ENCODE measurements at places on chromosomes 1 and 21.

- DNase-seq = no peak
Measured at GRCh38 chr1:20423169-20423795, 62.7 kb downstream of the CAMK2N1 start.

DNA sequence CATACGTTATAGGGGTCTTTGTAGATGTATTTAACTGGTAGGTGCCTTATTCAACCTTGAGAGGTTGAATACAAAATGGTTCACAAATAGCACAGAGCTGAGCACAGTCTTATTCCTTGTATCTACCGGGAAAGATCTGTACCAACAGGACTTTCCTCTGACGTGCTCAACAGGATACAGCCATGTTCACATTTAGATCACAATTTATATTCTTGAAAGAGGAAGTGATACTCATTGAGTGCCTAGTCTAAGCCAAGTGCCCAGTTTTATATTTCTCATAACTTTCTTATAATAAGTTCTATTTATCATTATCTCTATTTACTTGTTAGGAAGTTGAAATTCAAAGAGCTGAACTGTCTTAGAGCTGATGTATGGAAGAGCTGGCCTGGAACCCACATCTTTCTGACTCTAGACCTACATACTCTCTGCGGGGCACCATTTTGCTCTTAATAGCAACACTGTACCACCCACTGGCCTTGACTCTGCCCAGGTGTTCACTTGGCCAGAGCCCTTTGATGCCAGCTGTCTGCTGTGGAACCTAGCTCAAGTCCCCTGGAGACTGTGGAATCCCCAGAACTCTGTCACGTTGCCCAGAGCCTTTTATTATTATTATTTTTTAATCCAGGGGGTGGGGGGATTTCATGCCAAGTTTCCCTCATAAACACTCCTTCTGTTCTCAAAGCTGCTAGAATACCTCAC lies 156.2 kb downstream of the TPR start:
- no peak for DNase-seq

DNA sequence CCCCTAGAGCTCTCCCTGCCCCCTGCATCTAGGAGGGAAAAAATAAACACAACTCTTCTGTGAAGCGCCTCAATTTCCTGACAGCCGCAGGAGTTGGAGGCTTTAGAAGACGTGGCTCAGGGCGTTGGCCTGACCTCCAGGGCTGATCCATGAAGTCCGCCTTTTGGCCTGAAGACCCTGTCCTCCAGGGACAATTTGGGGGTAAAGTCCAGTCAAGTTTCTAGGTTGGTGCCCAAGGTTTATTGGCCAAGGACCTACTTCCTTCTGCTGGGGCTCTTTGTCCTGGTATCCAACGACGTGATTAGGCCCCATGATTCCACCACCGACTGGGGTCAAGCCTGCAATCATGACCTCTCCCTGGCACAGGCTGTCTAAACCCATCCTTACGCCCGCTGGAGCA lies 54.9 kb downstream of the PTPRF start:
- no peak for DNase-seq

- DNase-seq = no peak
Measured at GRCh38 chr21:40255518-40256444, 388.5 kb downstream of the PCP4 start.

DNA sequence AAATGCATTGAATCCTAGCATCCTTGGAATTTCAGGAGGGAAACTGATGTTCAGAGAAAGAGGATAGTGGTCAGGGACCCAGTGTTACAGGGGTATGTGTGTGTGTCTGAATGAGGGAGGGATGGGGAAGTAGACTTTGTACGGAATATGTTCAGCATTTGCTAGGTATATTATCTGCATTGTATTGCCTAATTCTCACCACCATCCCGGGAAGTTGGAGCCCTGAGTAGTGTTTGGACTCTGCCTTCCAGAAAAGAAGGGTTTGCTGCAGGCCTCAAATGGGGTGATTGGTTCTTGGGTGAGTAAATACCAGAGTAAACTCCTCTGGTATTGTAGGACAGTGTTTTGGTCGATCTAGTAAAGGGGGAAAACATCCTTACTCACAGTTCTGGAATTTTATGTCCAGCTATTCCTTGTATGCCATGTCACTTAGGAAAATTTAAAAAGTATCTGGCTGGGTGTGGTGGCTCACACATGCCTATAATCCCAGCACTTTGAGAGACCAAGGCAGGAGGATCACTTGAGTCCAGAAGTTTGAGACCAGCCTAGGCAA lies 7.1 kb upstream of the ZNF496 start:
- no peak for DNase-seq

DNA sequence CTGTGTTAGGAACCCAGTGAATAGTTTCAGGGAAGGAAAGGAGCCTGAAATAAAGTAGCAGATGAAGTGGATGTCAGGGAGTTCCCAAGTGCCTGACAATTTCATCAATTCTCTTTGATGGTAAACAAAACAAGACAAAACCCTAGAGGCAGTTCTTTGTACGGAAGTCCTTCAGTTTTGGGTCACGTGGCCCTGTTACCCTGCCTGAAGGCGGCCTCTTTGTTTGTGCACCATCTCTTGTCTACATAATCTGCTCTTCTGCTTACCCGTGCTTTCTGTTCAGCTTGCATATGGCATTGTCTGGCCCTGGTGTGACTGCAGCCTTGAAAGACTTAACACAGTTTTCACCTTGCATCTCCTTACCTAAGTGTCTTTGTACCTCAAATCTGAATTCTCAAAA lies 166.7 kb upstream of the DUSP10 start:
- DNase-seq = no peak

All from stimulated activated CD4-positive, alpha-beta T cell treated with anti-CD3 and anti-CD28 coated beads, Interleukin-15, amount 100 ng/mL, for 48 hours (primary cell).